ENCODE measurements at places on chromosomes 13 and 19. TPM values are rescaled to one million over a fixed set of nuclear protein-coding genes. Genes with fewer than 3 reads are reported as not detected.

COMP gene
- total RNA-seq: 0.14 TPM

- no peaks in the 10 kb centered on the region for H3K27me3 ChIP-seq
- peaks cover 62% of the 10 kb centered on the region for H3K4me1 ChIP-seq
- H3K27ac ChIP-seq: no peak overlapping the region
- no peak overlapping the region for H3K4me3 ChIP-seq
- H3K36me3 ChIP-seq: no peaks in the 10 kb centered on the region
- no peak for DNase-seq
Measured at GRCh38 chr13:30664689-30665275, 47.1 kb downstream of the USPL1 start.

DNA sequence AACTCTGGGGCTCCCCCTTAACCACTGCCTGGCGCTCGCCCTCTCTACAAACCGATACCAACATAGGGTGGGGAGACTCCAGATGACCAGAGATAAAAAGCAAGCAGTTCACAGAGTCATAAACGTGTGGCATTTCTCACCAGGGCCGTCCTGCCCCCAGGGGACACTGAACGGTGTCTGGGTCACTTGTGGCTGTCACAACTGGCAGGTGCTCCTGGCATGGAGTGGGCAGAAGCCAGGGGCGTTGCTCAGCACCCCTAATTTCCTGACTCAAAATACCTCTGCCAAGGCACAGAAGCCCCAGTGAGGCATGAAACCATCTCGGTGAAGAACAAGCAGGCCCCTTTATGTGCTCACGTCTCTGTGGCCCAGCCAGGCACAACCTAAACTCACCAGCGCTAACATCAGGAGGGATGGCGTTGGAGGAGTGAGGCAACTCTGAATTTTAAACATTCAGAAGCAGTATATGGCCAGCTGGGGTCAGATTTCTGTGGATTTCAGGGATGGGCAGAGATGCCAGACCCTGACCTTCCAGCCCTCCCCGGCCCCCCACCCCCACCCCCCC, 1.8 kb downstream of the PIP5K1C start:
- no peaks in the 10 kb centered on the region for H3K4me1 ChIP-seq
- no peaks in the 10 kb centered on the region for H3K36me3 ChIP-seq
- no peak overlapping the region for H3K4me3 ChIP-seq
- no peak for DNase-seq
- H3K27me3 ChIP-seq: no peaks in the 10 kb centered on the region

DNA sequence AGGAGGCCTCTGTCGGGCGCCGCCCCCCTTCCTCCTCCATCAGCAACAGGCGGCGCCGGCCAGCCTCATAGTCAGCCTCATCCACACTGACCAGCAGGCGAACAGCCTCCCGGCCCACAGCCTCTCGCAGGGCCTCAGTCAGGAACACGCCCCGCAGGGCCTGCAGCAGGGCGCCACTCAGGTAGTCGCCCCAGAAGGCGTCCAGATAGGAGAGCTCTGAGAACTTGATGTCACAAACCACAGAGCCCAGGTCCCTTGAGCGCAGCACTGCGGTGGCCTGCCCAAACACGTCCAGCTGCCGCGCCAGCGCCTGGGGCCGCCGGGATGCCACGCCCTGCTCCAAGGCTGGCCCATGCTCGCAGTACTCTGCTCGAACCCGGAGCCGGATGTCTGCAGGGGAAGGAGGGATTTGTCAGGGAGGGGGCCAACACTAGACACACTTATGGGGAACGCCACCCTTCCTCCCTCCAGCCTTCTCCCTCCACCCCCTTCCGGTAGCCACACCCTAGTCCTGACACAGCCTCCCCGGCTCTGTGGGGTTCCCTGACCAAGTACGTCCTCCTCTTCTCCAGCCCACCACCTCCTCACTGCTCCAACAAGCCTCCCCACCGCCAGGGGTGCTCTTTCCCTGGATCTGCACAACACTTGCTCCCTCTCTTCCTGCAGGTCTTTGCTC, 17.9 kb downstream of the DEDD2 start:
- no peaks in the 10 kb centered on the region for H3K4me1 ChIP-seq
- no peak overlapping the region for H3K27ac ChIP-seq
- peaks cover 6% of the 10 kb centered on the region for H3K36me3 ChIP-seq
- no peak for DNase-seq
- H3K4me3 ChIP-seq: no peak overlapping the region

- no peak overlapping the region for H3K27ac ChIP-seq
- H3K4me3 ChIP-seq: peak overlapping the region; percentile 58
- DNase-seq: no peak
- H3K27me3 ChIP-seq: no peaks in the 10 kb centered on the region
- peaks cover 11% of the 10 kb centered on the region for H3K4me1 ChIP-seq
Measured at GRCh38 chr19:50312967-50313811, 16.0 kb downstream of the KCNC3 start.

Measured in Caco-2 (cell line).